HepG2 (cell line): ENCODE measurements at places on chromosomes 13 and 19. TPM values are rescaled to one million over a fixed set of nuclear protein-coding genes. Genes with fewer than 3 reads are reported as not detected.

The KIR2DL3 gene
- not detected in 2 replicates for polyA plus RNA-seq

The ZNF528 gene
- 4.1 and 6.2 TPM in 2 replicates for polyA plus RNA-seq

The FPR2 gene
- polyA plus RNA-seq, result not detected in 2 replicates

The IL11 gene
- 2.5 and 4.5 TPM in 2 replicates for polyA plus RNA-seq

The CEACAM5 gene
- not detected in 2 replicates for polyA plus RNA-seq

The SMIM44 gene
- not detected in 2 replicates for polyA plus RNA-seq

The TYK2 gene
- 38.8 and 40.8 TPM in 2 replicates for polyA plus RNA-seq

The PSPN gene
- polyA plus RNA-seq, result 0.69 and 0.98 TPM in 2 replicates

The RNF113B gene
- not detected in 2 replicates for polyA plus RNA-seq

The ZNF324B gene
- polyA plus RNA-seq, result 0.53 and 0.98 TPM in 2 replicates

The CD177 gene
- not detected in 2 replicates for polyA plus RNA-seq

The ZNF439 gene
- 2.9 TPM in 2 replicates for polyA plus RNA-seq

The NLRP5 gene
- polyA plus RNA-seq, result not detected in 2 replicates

The ETV2 gene
- 0.07 and 0.18 TPM in 2 replicates for polyA plus RNA-seq

The TRAPPC6A gene
- polyA plus RNA-seq, result 21.0 and 27.2 TPM in 2 replicates

The CEACAM1 gene
- 272 and 332 TPM in 2 replicates for polyA plus RNA-seq

The KCNRG gene
- 0.98 and 1.5 TPM in 2 replicates for polyA plus RNA-seq

The KLK4 gene
- polyA plus RNA-seq, result not detected in 2 replicates

The CD209 gene
- polyA plus RNA-seq, result not detected in 2 replicates

The MEX3D gene
- 3.6 and 5.8 TPM in 2 replicates for polyA plus RNA-seq

The CYP2S1 gene
- polyA plus RNA-seq, result 1.8 and 2.1 TPM in 2 replicates
